Stimulated activated CD4-positive, alpha-beta T cell treated with anti-CD3 and anti-CD28 coated beads, TNF-alpha, amount 100 ng/mL, for 24 hours (primary cell): ENCODE measurements at places on chromosomes 12 and 14.
A peak's percentile ranks its signal among the peaks of the same experiment; 100 is the strongest.

GRCh38 chr14:33754261-33754660 lies 196.6 kb downstream of the EGLN3 start:
- no peak for DNase-seq

- DNase-seq, result peak; percentile 54
Measured at GRCh38 chr12:111404362-111405148, 1.2 kb upstream of the SH2B3 start.

- no peak for DNase-seq
Measured at GRCh38 chr12:30219047-30219446, 435.3 kb upstream of the TMTC1 start.

DNA sequence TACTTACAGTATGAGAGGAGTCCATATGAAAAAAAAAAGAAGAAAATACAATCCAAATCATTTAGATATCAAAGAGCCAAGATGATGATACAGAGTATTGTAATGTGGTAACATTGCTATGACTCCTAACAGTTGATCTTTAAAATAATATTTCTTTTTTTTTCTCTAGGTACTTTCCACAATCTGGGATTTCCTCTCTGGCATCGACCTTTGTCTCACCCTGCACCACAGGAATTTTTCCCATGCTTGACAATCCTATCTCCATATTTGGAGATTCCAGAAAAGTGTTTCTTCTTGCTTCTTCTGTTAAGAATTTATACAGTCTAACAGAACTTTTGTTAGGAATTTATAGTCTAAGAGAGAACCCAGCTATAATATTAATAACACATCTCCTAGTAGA lies 184.4 kb downstream of the ITPR2 start:
- no peak for DNase-seq

- no peak for DNase-seq
Measured at GRCh38 chr14:75399843-75400775, 27.7 kb upstream of the JDP2 start.

DNA sequence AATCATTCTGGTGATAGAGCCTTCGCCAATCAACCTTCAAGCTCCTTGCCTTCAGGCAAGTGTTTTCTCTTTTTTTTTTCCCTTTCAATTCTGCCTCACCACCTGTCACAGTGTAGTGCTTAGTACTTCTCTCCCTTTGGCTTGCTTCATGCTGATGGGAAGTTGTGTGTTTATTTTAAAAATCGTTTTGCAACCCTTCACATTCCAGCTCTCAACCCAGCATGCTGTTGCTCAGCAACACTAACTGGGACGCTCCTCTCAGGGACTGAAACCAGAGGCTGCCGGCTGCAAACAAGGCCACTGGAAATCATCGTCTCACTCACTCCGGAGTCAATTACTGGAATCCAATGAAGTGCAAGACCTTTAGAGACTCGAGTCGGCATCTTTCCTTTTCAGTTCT lies 342.7 kb downstream of the PRKD1 start:
- no peak for DNase-seq

GRCh38 chr14:78103271-78103670 lies 66.9 kb upstream of the NRXN3 start:
- no peak for DNase-seq

GRCh38 chr14:73234029-73234428 lies 3.3 kb upstream of the PAPLN start:
- no peak for DNase-seq

DNA sequence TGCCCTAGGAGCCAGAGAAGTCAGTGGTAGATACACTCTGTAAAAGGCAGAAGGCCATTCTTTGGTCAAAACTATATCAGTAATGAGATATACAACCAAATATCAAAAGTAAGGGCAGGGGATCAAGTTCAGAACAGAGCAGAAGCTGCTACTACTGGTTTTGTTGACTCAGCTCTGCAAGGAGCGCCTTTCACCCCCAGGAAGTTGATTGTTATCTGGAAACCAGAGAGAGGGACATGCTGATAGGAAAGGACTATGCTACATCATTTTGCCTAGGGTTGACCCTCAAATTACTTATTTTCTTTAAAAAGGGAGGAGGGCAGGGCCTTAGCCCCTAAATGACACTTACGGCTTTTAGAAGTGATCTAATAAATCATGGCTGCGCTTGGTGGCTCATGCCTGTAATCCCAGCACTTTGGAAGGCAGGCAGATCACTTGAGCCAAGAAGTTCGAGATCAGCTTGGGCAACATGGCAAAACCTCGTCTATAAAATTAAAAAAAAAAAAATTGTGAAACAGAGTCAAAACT lies 194.0 kb downstream of the KLHL28 start:
- no peak for DNase-seq

- DNase-seq, result no peak
Measured at GRCh38 chr14:68346556-68347343, 446.1 kb downstream of the ZFP36L1 start.

DNA sequence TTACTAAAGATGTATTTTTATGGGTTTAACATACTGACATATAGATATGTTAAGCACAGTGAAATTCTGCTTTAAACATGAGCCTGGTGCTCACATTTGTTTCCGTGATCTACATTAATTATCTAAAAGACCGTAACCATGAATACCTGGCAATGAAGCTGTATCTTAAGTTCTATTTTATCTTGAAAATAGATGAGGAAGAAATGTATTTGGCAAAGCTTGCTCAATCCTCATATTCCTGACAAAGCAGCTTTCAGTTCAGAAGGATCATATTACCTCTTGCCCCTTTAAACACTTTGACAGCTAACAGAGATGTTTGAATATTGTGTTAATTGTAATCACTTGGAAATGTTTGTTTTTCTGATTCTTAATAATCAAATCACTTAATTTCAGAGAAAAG lies 9.8 kb downstream of the EPYC start:
- DNase-seq, result no peak
